ENCODE measurements at places on chromosomes 5 and 9.

- no peak for DNase-seq
These were observed 17.2 kb upstream of the SPOCK1 start for GRCh38 chr5:137516251-137516797.

DNA sequence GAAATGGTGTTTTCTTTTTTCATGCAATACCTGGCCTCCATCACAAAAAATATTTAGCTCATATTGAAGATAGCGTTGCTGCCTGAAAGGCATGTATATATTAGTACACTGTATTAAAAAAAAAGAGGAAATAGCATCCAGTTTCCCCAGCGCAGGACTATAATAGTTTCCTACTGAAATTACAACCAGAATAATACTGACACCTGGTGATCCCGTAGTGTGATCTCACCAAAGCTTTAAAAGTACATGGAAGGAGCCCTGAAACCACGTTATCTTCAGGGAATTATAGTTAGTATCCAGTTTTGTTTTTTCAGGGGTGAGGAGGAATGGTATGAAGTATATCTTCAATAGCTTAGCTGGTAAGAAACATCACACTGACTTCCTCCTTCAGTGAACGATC is 264.9 kb downstream of the CD180 start:
- no peak for DNase-seq

DNA sequence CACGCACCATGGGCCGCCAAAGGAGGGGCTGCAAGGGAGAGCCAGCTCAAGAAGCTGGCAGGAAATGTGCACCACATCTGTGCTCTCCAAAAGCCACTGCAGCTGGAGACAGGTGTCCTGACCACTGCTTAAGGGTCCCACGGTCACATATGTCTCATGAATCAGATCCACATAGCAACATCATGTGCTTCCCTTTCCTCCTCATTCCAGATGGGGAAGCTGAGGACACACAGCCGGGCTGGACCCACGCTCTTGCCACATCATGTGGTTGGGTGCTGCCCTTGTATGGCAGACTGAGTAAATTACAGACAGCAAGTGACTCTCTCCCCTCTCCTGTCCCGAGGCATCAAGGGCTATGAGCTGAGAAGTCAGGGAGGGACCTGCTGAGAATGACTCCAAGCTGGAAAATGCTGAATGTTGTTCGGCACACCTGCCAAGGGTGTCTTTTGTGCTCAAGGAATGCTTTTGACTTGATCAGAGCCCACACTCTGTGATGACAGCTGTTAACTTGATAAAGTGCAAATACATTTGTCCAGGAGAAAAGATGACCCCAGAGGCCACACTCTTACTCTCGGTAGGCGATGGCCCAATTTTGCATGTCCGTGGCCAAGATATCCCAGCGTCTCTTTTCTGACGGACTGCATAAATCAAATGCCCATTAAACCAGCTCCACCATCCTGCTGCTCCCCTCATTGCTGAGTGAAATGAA is 58.2 kb downstream of the NSUN2 start:
- no peak for DNase-seq

DNA sequence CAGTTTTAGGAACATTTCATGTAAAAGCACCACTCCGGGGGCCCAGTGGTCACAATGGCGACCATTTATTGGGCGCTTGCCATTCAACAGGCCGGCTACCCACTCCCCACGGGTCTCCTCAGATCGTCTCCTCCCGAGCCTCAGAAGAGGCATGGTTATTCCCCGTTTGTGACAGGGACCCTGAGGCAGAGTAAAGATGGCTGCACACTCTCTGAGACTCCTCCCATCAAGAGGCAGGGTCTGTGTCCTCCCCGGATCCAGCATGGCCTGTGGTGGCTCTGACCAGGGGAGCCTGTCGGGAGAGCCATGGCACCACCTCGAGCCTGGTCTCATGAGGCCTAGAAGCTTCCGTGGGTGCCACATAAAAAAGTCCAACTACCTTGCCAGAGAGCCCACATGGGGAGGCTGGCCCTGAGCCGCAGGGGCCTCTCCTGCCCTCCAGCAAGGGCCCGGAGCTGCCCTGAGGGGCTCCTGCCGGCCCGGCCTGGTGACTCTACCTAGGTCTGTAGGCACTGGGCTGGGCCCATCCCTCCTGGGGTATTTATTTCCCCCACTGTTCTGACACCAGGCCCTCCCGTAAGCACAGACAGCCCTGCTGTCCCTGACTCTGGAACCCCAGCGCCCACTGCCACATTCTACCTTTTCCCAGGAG is 90.8 kb downstream of the VAV2 start:
- no peak for DNase-seq

DNA sequence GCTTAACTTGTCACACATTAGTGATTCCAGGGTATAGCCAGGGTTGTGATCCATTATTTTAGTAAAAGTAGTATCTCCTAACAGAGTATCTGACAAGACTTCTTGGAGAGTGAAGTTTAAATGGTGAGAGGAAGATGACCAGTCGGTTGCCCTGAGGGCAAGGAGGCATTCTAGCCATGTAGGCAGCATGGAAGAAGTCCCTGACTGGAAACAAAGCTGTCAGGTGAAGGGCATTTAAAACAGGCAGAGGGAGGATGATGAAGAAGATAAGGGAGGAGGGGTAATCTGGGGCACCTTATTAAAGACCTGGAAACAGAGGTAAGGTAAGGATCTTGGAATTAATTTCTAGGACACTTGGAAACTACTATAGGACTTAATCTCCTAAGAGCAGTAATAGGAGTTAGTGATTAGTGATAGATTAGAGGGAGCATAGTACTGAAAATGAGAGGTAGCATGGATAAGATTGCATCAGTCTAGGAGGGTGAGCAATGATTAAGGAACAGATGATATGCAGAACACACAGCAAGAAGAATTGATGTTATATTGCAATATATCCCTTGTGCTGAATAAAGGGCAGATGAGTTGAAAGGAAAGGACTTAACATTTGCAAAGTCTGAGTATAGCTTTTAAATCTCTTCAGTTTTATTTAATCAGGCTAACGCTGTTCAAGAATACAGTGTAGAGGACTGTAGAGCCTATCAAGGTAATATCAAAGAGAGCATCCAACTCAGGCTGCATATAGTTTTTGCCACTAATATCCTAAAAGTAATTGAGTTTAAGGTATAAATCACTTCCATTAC is 9.6 kb downstream of the KIF2A start:
- no peak for DNase-seq

DNA sequence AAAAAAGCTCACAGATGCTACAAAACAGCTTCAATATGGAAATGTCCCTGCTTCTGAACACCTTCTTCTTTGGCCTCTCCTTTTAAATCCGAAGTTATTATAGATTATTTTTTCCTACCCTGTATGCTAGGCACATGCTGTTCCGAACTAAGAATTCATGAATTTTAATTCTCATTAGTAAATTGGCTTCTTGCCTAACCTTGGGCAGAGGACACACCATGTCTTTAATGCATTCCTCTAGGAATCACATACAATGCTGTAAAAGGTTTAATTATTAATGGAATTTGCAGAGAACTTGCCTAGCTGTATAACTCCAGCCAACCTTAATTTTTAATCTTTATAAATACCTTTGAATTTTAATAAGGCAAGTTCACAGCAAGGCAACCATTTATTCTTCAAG is 234.4 kb downstream of the NTRK2 start:
- DNase-seq: no peak

GRCh38 chr5:168585119-168585856 is 6.1 kb upstream of the PANK3 start:
- no peak for DNase-seq

DNA sequence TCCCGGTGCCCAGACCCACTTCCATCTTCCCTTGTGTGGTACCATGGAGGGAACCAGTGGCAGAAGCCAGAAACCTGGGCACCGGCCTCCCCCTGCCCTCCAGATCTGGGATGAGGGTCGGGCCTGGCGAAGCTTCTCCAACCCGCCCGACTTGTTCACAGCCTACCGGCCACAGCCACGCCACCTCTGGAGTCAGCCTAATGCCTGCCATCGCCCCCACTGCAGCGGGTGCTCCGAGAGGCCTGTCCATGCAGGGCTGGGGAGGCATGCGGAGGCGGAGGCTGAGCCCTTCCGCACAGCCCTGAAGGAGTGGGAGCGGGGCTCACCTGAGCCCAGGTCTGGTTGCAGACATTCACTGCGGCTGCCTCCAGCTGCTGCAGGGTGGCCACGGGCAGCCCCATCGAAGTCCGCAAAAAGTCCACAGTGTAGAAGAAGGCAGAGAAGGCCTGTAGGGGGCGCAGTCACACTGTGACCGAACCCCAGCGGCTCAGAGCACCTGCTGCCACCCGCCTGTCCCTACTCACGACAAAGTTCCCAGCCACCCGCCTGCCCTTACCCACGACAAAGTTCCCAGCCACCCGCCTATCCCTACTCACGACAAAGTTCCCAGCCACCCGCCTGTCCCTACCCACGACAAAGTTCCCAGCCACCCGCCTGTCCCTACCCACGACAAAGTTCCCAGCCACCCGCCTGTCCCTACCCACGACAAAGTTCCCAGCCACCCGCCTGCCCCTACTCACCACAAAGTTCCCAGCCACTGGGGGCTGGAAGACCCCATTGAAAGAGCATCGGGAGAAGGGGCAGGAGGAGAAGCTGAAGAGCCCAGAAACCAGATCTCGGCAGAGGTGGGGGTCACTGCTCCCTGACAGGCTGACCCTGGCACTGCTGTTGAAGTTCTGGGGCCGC is 3.8 kb upstream of the NPDC1 start:
- peak; percentile 57 for DNase-seq

- DNase-seq: no peak
These were observed 36.5 kb downstream of the WWC1 start for GRCh38 chr5:168327994-168328393.

- no peak for DNase-seq
These were observed 21.0 kb upstream of the ALDH1B1 start for GRCh38 chr9:38371495-38371894.

DNA sequence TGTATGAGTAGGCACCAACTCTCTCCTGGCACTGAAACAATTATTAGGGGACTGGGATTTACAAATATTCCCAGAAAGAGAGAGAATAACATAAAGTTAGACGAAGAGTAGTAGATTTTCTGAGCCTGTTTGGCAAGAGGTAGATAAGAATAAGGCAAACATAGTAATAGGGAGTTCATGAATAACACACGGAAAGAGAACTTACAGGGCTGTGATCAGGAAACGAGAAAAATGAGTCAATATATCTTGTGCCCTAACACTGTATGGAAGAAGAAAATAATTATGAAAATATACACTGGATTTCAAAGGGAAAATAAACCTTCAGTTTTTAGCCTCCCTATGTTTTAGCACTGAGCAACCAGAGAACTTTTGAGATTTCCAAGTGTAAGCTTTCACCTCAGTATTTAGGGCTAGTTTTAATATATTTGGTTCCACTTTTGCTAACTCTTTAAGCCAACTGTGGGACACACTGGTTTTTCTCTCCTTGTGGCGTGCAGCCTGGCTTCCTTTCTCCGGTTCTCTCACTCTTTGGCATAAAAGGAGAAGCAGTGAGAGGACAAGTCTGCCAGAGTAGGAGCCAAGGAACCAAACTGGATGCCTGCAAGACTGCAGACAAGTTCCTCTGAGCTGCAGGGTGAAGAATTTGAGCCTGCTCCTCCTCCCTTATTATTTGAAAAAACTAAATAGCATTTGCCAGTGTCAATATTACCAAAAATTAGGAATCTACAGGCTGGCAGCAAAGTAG is 6.6 kb upstream of the KCNN2 start:
- DNase-seq: no peak

- DNase-seq: no peak
These were observed 100.2 kb upstream of the ADAMTS16 start for GRCh38 chr5:5039918-5040317.

DNA sequence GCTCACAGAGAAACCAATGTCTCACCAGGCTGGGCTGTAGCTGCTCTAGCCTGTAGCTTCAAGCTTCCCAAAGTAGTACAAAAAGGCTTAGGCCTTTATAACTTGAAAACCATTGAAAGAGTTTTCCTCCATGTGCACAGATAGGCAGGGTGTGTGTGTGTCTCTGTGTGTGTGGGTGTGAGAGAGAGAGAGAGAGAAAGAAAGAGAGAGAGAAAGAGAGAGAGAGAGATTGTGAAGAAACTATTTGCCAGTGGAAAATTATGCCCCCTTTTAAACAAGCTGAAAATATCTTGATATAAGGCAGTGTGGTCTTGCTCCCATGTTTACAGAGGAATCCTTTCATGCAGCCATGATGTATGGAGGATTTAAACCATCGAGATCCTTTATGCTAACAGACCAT is 17.9 kb upstream of the GDNF start:
- no peak for DNase-seq

GRCh38 chr9:122463828-122464632 is 13.7 kb downstream of the OR1J1 start:
- DNase-seq: peak; percentile 20

DNA sequence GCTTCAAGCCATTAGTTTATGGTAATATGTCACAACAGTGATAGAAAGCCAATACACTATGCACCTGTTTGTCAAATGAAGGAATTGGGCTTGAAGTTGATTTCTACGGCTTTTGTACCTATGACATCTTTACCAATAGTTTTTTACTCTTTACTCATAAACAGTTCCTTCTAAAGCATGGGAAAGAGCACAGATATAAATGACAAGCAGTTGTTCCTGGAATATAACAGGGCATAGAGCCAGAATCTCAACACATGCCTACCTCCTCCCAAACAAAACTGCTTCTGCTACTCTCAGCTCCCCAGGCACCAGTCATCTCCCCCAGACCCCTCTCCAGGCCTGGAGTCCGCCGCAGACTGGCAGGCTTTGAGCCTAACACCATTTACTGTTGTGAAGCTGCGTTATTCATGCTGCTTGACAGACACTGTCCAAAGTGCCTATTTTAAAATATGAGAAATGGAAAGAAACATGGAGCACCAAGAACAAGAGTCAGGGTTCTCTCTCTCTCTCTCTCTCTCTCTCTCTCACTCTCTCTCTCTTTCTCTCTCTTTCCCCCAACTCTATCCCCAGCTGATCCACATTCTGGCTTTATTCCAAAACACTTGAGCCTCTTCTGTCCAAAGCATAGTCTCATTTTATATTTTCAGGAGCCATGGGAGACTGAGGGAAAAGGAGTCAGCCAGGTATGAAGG is 111.6 kb downstream of the ADRB2 start:
- no peak for DNase-seq

DNA sequence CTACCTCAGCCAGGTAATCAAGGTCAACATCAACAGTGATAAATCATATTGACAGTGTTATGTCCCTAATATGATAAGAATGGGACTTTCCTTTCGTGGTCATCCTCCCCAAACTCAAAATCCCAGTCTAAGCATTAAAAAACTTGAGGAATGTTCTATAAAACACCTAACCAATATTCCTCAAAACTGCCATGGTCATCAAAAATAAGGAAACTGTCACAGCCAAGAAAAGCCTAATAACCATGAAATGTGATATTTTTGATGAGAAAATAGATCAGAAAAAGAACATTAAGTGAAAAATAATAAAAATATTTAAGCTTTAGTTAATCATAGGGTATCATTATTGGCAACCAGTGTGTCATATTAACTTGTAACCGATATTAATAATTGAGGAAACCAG is 232.1 kb upstream of the ATP10B start:
- no peak for DNase-seq

- no peak for DNase-seq
These were observed 20.5 kb downstream of the ELP1 start for GRCh38 chr9:108913391-108913790.

DNA sequence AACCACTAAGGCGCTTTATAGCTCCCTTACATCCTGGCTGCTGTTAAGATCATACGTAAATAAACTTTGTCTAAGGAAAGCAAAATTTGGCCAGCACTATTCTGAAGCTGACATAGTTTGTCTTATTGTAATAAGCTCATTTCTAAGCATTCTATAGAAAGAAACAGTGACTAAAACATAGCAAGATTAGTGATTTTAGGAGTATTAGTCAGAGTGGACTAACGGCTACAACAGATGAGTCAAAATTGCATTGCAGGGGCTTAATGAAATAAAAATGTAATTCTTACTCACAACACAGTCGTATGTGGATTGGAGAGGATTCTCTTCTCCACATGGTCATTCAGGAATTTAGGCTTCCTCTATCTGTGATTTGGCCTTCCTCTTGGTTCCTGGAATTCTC is 347.6 kb downstream of the GADD45G start:
- no peak for DNase-seq

Measured in activated T-cell treated with anti-CD3 and anti-CD28 coated beads, Interleukin-2, amount 50 U/mL, for 1 hour (primary cell).